ENCODE measurements at places on chromosomes 13 and 19. TPM values are rescaled to one million over a fixed set of nuclear protein-coding genes. Genes with fewer than 3 reads are reported as not detected.

- no peaks in the 10 kb centered on the region for H3K4me1 ChIP-seq
- H3K27me3 ChIP-seq, result peaks cover 59% of the 10 kb centered on the region
- no peaks in the 10 kb centered on the region for H3K36me3 ChIP-seq
- no peak for DNase-seq
- no peak overlapping the region for H3K27ac ChIP-seq
Observed at GRCh38 chr19:38395381-38396114, 7.1 kb downstream of the SPRED3 start.

DNA sequence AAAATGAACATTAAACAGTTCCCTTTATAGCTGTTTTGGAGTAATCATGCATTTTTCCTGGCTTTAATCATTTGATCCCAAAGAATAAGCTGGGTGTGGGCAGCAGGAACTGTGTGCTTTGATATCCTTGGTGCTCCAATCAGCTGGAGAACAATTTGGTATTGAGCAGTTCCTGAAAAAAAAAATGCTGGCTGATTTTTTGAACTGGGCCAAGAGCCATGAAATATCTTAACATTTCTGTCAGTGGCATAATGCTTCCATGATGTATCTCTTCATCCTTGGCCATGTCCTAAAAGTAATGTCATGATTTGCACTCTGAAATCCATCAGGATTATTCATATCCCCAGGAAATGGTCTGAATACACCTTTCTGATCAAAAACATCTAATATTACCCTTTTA, 134.7 kb downstream of the LHFPL6 start:
- no peak overlapping the region for H3K4me3 ChIP-seq
- H3K27me3 ChIP-seq, result no peaks in the 10 kb centered on the region
- DNase-seq, result no peak
- H3K36me3 ChIP-seq, result no peaks in the 10 kb centered on the region
- H3K4me1 ChIP-seq, result no peaks in the 10 kb centered on the region
- H3K27ac ChIP-seq, result no peak overlapping the region

GRCh38 chr19:29833614-29834261, 21.9 kb downstream of the CCNE1 start:
- peaks cover 8% of the 10 kb centered on the region for H3K27me3 ChIP-seq
- no peak for DNase-seq
- H3K4me3 ChIP-seq, result no peak overlapping the region

The ZNF285 gene
- total RNA-seq, result 1.1 TPM

The CYP2F1 gene
- 1.7 TPM for total RNA-seq
